T-cell (primary cell): ENCODE measurements at places on chromosomes 11 and 22. TPM values are rescaled to one million over a fixed set of nuclear protein-coding genes. Genes with fewer than 3 reads are reported as not detected.
A peak's percentile ranks its signal among the peaks of the same experiment; 100 is the strongest.

- no peak for DNase-seq
Observed at GRCh38 chr22:32558681-32559355, 84.2 kb downstream of the FBXO7 start.

GRCh38 chr22:27667121-27667843 lies 134.3 kb downstream of the MN1 start:
- no peak for DNase-seq

- DNase-seq = no peak
Observed at GRCh38 chr11:134020598-134020997, 48.3 kb upstream of the JAM3 start.

DNA sequence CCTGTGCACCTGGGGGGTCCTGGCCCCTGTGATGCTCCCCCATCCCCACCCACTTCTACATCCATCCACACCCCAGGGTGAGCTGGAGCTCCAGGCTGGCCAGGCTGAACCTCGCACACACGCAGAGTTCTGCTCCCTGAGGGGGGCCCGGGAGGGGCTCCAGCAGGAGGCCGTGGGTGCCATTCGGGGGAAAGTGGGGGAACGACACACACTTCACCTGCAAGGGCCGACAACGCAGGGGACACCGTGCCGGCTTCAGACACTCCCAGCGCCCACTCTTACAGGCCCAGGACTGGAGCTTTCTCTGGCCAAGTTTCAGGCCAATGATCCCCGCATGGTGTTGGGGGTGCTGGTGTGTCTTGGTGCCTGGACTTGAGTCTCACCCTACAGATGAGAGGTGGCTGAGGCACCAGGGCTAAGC lies 20.0 kb upstream of the TALDO1 start:
- no peak for DNase-seq

GRCh38 chr11:84671325-84671999 lies 955.7 kb downstream of the DLG2 start:
- no peak for DNase-seq

DNA sequence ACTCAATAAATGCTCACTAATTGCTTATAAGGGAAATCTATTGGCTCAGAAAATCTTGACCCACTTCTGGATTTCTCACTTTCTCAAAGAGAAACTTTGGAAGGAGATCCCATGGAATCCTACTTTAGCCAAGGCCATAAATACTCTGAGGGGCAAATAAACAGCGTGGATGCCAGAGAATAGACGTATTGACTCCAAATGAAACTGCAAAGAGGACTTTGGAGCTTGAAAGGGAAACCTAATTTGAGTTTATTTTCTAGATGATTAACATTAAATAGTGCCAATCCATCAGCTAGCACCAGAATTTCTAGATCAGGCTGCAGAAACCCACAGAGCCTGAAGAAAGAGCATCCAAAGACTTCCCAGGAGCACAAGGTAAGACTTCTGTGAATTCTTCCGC lies at the start of gene MS4A18:
Gene MS4A18, plus strand, starts transcription at position 301 of the 400 bp plus-strand sequence.
- DNase-seq = no peak

GRCh38 chr11:125332821-125333220 lies 163.2 kb downstream of the FEZ1 start:
- no peak for DNase-seq

GRCh38 chr11:42800041-42800440 lies 511.8 kb upstream of the API5 start:
- DNase-seq = no peak

DNA sequence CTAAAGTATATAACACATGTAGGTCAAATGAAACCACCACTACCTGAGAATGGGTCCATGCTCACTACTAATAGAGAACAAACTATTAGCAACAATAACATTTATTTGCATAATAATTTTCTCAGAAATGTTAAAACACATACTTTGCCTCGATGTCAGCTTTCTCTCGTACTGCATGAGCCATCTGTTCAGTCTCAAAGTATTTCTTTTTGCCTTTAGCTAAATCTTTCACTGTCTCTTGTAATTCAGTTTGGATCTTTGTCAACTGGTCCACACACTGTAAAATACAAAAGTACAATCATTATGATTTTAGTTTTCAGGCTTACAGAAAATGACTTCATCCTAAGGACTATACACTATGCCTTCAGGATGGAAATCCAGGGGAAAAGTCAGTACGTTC lies 153.3 kb downstream of the FCHSD2 start:
- DNase-seq = no peak

DNA sequence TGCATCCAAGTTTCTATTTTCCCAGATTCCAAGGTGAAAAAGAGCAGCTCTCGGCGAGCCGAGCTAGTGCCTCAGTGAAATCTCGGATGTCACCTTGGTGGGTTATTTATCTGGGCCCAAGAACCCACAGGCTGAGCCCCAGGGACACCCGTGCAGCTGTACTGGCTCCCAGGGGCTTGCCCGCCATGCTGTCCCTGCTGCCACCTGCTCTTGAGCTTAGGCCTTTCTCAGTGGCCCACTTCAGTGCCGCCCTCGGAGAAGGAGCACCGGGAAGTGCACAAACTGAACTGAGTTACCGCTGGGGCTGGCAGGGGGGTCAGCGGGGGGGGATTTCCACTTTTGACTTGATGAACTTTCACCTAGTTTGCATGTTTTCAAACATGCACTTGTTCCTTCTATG lies 27.9 kb downstream of the CPT1A start:
- DNase-seq = no peak

- peak; percentile 31 for DNase-seq
Observed at GRCh38 chr22:46763051-46763705, 728 bp downstream of the TBC1D22A start.

The MYRF gene
- total RNA-seq = 1.3 TPM

The HNRNPUL2 gene
- total RNA-seq = 46.6 TPM

The GRM5 gene
- total RNA-seq = not detected

The PAMR1 gene
- total RNA-seq = not detected

The KRTAP5-8 gene
- total RNA-seq = not detected

The MYOD1 gene
- total RNA-seq = not detected

The SLC37A4 gene
- total RNA-seq = 18.0 TPM

The TBCEL gene
- 19.0 TPM for total RNA-seq

The ALDH3B2 gene
- not detected for total RNA-seq

The OR2AG1 gene
- total RNA-seq = not detected

The OR4A16 gene
- not detected for total RNA-seq
